Stimulated activated CD8-positive, alpha-beta memory T cell treated with anti-CD3 and anti-CD28 coated beads, Interleukin-7, amount 100 ng/mL, for 1 hour (primary cell): ENCODE measurements at places on chromosomes 2 and 18.

DNA sequence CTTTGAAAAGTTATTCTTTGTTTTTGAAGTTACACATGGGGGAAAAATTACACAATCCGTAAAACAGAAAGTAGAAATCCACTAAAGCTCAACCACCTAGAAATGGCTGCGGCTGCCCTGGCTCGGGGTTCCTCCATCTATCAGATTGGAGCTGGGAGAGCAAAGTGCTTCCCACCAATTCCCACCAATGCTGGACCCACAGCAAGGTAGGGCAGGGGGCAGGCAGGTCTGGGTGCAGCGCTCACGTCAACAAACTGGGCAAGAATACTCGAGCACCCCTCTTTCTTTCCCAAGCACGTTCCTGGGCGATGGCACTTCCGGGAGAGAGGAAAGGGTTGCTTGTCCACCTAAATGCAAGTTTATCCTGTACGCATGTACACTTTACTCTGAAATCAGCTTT lies 217.6 kb downstream of the NDUFA10 start:
- DNase-seq: no peak

DNA sequence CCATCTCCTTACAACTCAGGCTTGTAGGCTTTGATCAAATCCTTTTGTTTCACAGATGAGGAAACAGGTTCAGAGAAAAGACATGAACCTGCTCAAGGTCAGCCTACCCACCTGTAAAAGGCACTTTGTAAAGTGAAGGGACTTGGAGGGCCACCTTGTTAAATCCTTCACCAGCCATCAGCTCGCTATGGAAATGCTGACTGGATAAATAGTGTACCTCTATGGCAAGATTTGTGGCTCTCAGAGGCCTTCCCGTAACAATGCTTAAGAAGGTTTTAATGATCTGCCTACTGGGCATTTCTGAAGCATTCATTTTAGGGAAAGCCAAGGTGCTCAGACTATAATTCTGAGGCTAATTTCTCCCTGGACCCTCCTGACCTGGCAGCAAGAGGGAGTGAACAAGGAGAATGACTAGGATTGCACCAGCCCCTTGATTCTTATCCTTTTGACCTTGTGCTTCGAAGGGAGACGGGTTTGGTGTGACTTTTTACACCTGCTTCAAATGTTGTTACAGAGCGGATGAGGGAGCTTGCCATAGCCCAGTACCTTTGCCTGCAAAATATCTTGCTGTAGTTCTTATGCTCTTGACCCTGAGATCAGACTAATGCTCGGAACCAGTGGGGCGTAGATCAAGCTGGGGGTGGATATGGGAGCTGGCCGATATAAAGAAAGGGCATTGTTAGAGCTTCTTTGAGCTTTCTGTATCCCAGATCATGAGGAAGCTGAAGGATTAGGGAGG lies 90.9 kb upstream of the CXCR4 start:
- no peak for DNase-seq

GRCh38 chr2:96931966-96932365 lies 54.4 kb downstream of the FAM178B start:
- DNase-seq: no peak

DNA sequence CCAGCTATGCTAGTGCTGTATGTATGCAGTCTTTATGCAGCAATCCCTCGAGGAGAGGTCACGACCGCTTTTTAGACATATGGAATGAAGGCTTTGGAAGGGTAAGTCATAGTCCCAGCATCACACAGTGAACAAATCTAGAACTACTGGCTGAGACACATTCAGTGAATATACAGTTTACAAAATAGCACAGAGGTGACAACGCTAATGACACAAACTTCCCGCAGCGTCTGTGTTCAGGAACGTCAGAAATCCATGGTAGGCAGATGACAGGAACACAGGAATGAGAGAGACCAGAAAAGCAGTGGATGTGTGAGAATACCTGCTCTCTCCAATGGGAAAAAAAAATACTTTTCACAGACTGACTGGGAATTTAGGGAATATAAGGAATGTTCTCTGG lies 29.6 kb downstream of the CABYR start:
- DNase-seq: no peak

GRCh38 chr2:237268004-237268708 lies 145.8 kb downstream of the COL6A3 start:
- DNase-seq: no peak

DNA sequence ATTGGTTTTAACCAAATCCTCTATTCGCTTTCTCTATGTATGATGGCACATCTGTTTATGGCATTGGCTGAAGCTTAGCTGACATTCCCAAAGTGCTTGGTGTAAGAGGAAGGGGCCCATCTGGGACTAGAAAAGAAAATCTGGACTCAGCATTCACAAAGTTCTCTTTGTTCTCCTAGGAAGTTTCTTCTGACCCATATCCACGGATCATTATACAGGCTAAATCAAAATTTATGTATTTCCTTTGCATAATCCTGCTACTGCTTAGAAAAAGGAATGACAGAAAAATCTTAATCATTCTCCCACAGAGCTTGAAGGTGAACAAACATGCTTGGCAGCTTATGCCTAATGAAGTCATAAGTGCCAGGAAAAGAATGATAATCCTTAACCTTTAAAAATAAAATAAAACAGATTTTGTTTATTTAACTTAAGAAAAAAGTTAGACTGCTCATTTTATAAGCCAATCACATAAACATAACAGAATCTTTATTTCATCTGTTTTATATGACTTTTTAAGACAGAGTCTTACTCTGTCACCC lies 88.4 kb downstream of the NYAP2 start:
- no peak for DNase-seq

GRCh38 chr2:100833331-100833730 lies 13.4 kb downstream of the NPAS2 start:
- no peak for DNase-seq

DNA sequence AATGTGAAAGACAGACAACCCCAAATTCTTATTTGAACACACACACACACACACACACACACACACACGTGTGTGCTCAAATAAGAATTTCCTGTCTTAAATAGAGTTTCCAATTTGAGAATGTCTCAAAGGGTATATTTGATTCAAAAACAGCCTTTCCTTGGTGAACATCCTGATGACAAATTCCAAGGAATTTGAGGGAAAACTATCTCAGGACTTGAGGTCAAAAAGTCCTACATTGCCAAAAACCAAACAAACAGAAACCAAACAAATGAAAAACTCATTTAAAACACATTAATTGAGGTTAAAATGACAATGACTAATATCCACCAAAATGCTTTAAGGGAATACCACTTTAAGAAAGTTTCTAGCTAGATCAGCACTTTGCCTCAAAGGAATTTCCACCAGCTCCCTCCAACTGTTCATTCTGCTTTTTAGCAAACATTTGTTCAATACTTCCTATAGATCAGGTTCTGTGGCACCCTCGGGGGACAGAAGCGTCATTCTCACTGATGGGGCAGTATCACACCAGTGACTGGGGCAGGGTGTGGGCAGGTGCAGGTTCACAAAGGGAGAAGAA lies 232.1 kb upstream of the TRIB2 start:
- DNase-seq: no peak

GRCh38 chr2:226855787-226856186 lies 19.9 kb downstream of the RHBDD1 start:
- no peak for DNase-seq

- no peak for DNase-seq
These were observed 8.6 kb upstream of the PCARE start for GRCh38 chr2:29082804-29083495.

DNA sequence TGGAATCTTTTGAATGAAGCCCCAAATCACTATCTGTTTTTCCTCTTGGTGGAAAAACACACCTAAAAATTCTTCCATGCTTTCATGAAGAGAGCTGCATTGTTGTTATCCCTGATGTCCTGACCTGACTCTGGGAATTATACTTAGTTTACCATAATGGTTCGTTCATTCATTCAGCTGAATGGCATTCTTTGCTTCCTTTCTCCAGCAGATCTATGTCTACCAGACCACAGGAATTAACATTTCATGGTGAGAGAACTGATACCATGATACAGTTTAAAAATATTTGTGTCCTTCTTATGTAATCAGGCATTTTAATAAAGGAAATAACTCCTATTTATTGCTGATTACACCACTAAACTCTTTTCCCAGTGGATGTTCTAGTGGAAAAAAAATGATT lies 11.1 kb upstream of the SLC4A10 start:
- DNase-seq: no peak

DNA sequence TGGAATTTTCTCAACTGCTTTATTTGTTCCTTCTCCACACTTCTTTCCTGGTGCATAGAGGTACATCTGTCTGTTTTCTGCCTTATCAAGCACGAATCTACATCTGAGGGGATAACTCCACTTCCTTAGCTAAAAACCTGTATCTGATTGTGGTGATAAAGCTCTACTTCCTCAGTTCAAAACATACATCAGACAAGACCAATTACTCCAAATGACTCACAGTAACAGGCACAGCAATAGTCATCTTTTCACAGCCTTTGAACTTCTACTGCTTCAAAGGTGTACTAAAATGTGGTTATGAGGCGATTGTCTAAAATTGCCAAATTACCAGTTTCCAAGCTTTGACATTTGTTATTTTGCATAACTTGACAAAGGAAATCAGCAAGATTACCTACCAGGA lies 803.6 kb upstream of the ZEB2 start:
- DNase-seq: no peak

GRCh38 chr2:64982311-64982857 lies 6.8 kb upstream of the SLC1A4 start:
- no peak for DNase-seq

- DNase-seq: no peak
These were observed 245.2 kb downstream of the CYRIA start for GRCh38 chr2:16420421-16420820.

DNA sequence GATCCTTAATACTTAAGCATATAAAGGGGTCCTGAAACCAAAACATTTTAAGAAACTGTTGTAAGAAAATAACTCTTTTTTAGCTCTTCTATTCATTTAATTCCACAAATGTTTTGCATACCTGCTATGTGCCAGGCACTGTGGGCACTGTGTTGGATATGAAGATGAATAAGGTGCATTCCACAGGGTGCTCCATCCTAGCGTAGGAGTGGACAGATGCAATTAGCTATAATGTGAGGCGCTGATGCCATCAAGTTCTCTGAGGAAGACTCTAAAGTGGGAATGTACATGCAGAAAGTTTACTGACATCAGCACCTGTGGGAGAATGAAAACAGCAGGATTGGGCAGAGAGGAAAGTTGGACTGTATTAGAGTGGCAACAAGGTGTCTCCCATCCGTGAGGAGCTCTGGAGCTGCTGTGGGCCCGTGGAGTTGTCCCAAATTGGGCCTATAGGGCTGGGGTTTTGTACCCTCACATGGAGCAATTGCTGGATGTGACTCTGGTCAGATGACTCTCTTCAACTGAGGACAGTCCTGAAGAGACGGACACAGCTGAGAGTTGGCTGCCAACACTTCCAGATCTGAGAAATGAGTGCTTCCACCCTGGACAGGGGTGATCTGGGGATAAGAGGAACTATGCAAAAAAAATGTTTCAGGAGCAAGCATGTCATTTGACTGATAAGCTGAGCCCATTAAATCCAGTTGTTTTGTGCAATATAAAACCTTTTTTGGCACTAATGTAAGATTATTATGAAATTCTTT lies 22.3 kb downstream of the CD8A start:
- DNase-seq: no peak

GRCh38 chr2:17373741-17374140 lies 144.5 kb downstream of the RAD51AP2 start:
- DNase-seq: no peak

DNA sequence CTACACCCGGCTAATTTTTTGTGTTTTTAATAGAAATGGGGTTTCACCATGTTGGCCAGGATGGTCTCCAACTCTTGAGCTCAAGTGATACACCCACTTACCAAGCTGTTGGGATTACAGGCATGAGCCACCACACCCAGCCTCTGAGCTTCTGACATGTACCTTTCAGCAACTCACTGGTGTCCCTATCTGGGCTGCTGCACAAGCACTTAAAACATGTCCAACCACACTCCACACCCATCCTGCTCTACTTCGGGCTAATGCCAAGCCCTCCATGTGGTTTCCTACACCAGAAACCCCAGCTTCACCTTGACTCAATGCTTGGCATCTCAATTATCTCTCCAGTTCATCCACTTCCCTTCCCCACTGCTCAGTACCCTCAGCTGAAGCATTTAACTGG lies 22.4 kb upstream of the ARMC9 start:
- no peak for DNase-seq

DNA sequence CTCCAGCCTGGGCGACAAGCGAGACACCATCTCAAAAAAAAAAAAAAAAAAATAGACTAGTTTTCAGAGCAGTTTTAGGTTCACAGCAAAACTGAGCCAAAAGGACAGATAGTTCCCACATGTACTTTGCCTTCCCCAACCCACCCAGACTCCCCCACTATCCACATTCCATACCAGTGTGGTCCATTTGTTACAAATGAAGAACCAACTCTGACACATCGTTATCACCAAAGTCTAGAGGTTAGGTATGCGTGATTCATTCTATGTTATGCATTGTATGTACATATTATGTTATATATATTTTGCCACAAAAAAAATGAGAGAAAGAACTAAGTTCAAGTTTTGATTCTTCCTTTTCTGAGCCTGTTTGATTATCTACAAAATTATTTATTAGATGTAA lies 3.5 kb downstream of the DUSP11 start:
- no peak for DNase-seq

DNA sequence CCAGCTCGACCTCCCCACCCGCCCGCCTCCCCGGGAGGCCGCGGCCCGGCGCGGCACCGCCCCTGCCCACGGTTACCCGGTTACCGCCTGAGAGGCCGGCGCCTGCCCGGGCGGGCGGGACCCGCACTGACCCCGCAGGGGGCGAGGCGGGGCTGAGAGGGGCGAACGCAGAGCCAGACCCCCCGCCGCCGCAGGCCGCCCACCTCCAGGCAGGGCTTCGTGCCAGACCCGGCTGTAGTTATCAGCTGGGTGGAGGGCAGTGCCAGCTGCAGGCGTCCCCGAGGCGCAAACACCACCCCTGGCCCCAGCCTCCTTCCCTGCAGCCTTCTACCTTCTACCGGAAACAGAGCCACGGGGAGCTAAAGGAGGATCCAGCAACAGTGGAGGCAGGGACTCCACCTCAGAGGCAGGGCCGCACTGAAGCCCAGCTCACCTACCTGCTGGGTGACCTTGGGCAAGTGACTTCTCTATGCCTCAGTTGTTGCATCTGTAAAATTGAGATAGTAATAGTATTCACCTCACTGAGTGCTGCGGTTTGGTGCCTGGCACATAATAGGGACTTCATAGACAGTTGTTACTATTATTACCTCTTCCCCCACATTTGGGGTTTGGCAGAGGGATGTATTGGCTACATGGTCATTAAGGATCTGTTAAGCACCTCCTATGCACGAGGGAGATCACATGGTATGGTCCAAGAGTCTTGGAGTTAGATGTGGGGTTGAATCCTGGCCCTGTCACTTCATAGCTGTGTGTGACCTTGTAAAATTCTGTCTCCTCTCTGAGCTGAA lies 231.6 kb upstream of the SMAD2 start:
- no peak for DNase-seq

GRCh38 chr2:154603682-154604081 lies 94.8 kb upstream of the KCNJ3 start:
- no peak for DNase-seq
